Omental fat pad (tissue), 4 donors: ENCODE measurements at places on chromosomes 1 and 21.

- DNase-seq = no peak
Measured at GRCh38 chr1:223429313-223429731, 36.1 kb downstream of the CCDC185 start.

DNA sequence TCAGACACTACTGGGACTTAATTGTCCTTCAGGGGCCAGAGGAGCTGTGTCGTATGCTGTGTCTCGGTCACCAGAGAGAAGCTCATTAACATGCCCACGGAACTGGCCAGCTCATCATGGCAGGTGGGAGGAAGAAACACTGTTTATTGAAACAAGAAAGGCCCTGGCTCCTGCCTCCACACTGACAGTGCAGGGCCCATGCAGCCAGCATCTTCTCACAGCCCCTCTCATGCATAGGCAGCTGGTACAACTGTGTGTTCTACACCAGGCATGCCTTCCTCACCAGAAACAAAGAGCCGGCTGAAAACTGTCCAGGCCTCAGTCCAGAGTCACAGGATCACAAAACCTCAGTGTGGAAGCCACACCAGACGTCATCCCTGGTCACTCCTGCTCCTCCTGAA lies 106.0 kb downstream of the UBE2U start:
- DNase-seq = no peak

DNA sequence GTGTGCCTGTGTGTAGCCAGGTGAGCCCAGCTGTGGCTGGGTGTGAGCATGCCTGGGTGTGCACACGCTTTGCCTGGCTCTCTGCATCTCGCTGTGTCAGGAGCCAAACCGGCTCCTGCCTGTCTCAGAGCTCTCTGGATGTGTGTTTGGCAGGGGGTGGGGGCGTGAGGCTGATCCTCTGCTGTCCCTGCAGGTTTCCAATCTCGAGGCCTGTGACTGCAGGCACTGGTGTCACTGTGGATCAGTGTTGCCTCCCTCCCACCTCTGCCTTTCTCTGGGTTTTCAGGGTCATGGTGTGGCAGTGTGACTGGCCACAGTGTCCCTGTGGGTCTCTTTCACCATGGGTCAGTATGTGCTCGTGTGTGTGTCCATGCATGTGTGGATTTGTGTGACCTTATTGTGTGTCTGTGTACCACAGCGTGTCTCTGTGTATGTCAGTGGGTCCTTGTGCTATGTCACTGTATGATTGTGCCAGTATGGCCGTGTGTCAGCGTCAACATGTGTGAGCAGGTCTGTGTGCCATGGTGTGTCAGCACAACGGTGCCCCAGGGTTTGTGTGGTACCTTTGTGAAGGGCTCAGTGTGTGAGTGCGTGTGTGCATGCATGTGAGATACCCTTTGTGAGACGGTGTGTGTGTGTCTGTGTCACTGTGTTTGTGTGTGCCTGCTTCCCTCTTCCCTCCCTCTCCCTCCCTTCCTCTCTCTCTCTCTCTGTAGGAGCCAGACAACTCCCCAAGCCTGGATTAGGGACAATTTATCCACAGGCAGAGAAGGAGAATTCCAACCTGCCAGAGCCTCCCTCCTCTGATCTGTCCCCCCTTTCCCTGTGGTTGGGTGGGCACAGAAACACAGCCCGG lies 43.4 kb downstream of the AHDC1 start:
- no peak for DNase-seq

- DNase-seq = no peak
Measured at GRCh38 chr1:78267513-78268218, 221.9 kb downstream of the GIPC2 start.

- no peak for DNase-seq
Measured at GRCh38 chr1:11777658-11778322, 15.8 kb downstream of the C1orf167 start.

DNA sequence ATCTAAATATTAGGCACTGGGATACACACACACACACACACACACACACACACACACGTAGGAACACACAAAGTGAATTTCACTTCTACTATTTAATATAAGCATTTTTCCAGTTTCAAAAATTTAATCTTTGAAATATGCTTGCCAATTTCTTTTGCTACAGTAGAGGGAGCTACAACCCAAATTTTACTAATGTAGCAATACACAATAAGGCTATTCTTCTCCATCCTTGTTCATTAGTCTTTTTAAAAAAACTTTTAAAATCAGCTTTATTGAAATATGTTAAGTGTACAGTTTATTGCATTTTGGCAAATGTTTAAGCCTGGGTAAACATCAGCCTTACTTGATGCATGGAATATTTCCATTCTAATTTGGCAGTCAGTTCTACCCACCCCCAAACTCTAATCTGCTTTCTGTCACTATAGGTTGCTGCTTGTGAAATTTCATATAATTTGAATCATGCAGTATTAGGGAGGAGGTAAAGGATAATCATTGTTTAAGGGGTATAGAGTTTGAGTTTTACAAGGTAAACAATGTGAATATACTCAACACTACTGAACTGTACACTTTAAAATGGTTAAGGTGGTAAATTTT lies 93.0 kb upstream of the TENT5C start:
- no peak for DNase-seq

DNA sequence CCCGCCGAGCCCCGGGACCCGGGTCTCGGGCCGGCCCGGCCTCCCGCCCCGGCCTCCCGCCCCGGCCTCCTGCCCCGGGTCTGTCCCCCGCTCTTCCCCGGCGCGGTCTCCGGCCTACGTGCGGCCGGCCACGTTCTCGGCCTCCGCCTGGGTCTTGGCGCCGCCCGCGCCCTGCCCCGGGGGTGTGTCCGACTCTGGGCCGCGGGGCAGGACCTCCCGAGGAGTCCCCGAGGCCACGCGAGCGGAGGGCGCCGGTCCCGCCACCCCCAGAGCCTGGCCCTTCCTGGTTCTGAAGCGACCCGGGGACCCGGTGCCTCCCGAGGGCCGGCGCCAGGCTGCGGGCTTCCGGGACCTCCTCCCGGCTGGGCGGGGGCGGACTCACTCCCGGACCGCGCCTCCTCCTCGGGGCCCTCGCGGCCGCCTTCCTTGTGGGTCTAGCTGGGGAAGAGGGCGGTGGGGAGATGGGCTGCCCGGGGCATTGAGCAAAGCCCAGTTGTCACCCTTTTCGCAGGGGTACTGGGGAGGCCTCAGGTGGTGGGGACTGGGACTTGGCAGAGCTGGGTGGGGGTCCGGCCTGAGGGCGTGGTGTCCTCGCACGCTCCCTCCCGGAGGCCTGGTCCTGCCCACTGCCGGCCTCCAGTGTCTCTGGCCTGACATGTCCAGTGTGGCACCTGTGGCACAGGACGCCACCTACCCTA lies 558 bp downstream of the PFKL start:
- no peak for DNase-seq

DNA sequence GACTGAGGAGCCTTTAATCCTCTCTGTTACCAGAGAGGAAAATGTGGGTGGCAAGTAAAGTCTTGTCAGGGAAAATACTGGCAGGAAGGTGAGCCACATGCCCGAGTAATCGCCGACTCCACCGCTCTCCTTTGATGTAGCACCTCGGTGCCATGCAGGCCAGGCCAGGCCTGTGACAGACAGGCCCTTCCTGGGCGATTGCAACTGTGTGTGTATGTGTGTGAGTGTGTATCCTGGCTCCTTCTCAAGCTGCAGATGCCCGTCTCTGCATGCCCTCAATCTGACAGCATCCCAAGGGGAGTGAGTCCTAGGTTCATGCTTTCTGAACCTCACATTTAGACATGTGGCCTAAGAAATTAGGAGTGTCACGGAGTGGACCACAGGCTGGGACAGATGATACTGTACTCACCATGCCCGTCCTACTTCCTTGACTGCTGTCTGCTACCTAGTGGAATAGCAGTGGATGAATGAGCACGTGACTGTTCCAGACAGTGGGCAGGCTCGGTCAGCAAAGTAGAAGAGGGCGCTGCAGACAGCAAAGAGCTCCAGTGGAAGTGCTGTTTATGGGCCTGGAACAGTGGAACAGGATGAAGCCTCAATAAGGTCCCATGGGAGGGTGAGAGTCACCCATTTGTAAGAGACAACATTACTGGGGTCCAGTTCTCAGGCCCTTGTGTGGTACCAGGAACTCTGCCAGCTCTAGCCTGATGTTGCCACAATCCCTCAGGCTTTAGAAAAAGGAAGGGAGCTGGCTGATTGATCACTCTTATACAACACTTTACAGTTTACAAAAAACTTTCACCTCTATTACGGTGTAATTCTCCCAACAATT lies 25.3 kb downstream of the SERTAD4 start:
- no peak for DNase-seq

DNA sequence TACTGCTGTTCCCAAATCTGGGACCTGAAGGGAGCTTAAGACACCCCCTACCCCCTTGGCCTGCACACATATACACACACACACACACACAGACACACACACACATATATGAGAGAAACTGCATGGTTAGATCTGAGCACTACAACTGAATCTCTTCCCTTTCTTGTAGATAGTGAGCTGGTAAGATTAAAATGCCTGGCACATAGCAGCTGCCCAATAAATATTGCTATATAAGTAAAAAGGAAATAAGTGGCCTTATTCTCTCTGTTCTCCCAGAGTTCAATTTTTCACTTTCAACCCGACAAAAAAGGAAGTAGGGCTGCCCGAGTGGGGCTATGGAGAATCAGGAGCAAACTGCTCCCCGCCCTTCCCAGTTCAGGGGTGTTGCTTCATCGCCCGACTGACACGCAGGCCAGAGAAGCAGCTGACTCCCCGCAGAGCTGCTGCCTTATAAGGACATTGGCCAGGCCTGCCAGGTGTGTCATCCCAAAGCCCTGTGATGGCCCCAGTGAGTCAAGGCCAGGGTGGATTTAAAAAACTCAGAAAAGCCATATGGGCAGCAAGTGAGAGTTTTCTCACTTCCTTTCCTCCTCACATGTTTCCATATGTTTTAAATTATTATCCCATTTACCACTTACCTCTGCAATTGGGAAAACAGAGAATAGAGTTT lies 106.5 kb upstream of the SLC44A3 start:
- peak; percentile 73 for DNase-seq

DNA sequence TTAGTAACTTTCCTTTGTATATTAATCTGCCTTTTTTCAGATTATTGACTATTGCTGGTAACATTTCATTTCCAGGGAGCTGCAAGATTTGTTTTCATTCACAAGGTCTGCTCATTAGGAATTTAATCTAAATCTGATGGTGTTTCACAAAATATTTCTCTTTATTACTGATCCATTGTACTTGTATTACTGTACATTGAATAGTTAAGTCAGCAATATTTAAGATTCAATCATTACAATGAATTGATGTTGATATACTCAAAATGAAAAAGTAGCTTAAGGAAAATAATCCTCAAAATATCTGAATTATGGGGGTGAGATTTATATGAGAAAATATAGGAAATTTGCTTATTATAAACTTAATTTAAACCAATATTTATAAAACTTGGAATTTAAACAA lies 308.6 kb upstream of the PBX1 start:
- DNase-seq = no peak

GRCh38 chr1:146019231-146020057 lies 2.1 kb downstream of the HJV start:
- no peak for DNase-seq

DNA sequence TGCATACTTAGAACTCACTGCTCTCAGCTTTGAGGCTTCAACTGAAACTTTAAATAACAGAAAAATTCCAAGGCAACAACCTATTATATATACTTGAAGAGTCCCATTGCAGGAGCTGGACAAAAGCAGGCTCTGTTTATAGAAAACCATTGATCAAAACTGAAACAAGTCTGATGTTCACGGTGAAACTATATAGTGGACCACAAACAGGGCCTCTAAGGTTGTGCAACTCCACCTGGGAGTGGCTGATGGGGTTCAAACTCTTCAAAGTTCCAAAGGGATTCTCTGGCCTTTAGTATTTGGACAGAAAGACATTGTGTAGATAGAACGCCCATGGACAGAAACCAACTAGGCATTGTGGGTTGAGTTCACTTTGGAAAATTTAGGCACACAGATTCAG lies 140.3 kb downstream of the ZC3H11B start:
- no peak for DNase-seq

DNA sequence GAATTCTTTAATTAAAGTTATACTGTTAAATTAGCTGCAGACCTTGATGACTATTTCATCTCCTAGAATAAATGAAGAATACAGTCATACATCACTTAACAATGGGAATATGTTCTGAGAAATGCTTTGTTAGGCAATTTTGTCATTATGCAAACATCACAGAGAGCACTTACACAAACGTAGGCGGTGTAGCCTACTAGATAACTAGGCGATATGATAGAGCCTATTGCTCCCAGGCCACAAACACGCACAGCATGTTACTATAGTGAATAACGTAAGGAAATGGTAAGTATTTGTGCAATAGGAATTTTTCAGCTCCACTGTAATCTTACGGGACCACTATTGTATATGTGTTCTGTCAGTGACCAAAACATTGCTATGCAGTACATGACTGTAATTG lies 37.6 kb upstream of the DESI2 start:
- DNase-seq = no peak

GRCh38 chr1:40004857-40005256 lies 35.7 kb upstream of the CAP1 start:
- no peak for DNase-seq

GRCh38 chr1:213613549-213613948 lies 374.2 kb upstream of the PROX1 start:
- DNase-seq = no peak

- no peak for DNase-seq
Measured at GRCh38 chr1:165254376-165254775, 102.1 kb downstream of the LMX1A start.

- no peak for DNase-seq
Measured at GRCh38 chr1:1776672-1777582, 1.3 kb downstream of the NADK start.

DNA sequence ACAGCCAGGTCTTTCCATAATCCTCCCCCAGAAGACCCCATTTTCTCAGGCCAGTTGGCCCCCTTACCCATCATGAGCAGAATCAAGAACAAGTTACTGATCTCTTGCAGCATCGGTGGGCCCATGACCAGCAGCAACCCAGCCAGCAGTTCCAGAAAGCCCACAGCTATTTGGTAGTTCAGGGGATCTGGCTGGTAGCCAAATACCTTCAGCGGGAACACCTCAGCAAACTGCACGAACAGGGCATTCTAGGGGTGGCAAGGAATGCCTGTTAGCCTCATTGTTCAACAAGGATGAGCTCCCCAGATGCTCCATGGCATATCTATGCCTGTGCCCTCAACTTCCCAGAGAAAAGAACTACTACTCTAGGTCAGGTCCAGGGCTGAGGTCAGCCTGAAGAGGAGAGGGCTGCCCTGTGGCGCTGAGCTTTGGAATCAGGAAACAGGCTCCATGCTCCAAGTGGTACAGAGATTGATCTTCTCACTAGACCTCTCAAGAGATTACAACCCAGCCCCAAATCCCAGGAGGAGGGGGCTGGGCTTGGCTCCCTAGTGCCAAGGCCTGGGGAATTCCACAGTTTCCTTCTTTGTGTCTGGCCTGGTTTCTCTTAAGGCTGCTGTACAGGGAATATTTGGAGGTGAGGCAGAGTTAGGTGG lies 1.3 kb downstream of the TMEM35B start:
- no peak for DNase-seq

GRCh38 chr1:234851450-234852438 lies 241.8 kb upstream of the IRF2BP2 start:
- DNase-seq = no peak

- DNase-seq = no peak
Measured at GRCh38 chr1:97603776-97604175, 317.1 kb downstream of the DPYD start.
